A172 (cell line): ENCODE measurements at places on chromosomes 16 and 17.

- no peak for DNase-seq
These were observed 839.9 kb upstream of the CDH8 start for GRCh38 chr16:62876133-62876532.

DNA sequence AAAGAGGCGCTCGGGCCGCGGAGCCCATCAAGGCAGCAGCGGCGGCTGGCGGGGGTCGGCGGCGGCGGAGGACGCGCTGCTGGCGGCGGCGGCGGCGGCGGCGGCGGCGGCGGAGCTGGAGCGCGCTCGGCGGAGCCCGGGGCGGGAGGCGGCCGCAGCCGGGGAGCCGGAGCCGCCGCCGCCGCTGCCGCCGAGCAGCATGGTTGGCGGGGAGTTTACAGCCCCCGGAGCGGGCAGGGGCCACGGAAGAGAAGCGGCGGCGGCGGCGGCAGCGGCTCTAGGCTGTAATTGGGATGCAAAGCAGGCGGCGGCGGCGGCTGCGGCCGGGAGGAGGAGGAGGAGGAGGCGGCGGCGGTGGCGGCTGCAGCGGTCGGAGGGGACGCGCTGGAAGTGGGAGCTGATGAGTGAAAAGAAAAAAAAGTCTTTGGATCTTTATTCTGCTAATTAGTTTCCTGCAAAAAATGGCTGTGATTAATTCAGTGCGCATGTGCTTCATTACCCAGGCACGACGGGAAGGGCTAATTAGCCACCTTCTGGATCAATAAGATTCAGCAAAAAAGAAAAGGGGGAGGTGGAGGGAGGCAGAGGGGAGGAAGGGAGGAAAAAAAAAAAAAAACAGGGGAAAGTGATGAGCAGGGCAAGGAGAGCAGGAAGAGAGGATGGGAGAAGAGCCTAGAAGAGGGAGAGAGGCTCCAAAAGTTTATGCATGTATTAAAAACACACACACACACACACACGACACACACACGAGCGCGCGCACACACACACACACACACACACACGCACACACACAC, 10.9 kb upstream of the ZFHX3 start:
- no peak for DNase-seq

DNA sequence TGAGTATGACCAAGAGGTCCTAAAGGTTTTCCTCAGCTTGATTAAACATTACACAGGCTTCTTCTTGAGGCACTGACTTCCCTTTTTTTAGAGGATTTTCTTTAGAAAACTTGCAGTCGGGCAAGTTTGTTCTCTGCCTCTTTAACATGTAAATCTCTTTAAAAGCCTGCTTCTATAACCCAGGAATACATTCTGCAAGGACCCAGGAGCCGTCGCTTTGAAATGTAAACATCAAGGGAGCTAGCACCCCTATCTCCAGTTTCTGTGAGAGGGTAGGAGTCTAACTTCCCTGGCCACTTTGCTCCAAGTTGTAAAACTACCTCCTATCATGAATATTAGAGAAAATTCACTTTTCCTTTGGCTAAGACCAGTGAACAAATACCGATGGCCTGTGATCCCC, 201.5 kb upstream of the CPHXL start:
- DNase-seq = no peak

DNA sequence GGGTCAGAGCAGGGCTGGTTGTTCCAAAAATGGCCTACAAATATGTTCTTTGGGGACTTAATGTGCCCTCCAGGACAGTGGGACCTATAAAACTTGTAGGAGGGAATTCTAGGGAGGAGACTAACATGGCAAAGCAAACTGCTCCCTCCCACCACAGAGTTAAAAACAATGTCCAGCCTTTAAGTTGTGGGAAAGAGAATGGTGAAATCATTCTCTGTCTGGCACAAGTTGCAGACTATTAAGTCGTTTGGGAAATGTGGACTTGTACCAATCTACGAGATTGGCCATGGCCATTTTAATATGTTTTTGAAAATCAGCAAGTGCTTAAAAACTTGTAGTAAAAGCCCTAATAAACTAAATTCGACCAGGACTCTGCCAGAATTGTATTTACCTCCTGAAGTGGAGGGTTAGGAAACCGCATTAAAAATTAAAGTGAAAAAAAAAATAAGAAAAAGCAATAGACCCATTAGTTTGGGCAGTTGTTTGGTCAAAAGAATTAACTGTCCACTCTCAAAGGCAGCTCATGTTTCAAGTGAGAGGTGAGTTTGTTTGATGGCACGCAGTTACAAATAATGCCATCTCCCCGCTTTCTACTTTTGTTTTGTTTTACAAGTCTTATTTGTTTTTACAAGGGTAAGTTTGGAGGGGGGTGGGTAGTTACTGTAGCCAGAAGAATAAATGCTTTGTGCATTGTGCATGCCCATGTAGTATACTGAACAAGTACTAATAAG, 32.4 kb downstream of the ANKFN1 start:
- DNase-seq = no peak

GRCh38 chr16:31020536-31020935, 10.1 kb upstream of the STX1B start:
- DNase-seq = no peak

GRCh38 chr17:28918295-28918694, 15.4 kb upstream of the DHRS13 start:
- DNase-seq = no peak

DNA sequence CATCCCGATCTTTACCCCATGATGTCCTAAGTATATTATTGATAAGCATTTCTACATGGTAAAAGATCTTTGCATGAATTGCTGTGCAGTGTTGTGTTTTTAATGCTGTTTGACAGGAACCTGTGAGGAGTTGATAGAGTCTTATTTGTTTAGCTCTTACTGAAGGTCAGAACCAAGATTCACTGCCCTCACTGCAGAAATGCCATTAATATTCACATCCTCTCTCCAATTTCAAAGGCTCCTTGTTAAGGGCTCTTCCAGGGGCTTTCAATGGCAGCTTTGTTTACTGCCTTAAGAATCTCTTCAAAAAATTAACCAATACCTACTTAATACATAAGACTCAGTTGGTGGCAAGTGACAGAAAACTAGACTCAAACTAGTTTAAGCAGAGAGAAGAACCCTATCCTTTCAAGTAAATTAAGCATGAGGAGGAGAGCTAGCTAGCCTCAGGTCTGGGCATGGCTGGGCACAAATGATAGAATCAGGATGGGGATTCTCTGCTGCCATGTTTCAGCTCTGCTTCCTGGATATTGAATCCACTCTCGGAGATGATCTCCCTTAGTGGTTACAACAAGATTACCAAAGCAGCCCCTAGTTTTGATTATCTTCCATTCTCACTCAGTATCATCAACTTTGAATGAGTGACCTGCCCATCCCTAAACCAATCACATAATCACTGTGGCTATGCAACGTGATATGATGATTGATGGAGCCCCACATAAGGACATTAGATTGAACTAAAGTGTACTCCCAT, 311.8 kb downstream of the CDH11 start:
- no peak for DNase-seq

DNA sequence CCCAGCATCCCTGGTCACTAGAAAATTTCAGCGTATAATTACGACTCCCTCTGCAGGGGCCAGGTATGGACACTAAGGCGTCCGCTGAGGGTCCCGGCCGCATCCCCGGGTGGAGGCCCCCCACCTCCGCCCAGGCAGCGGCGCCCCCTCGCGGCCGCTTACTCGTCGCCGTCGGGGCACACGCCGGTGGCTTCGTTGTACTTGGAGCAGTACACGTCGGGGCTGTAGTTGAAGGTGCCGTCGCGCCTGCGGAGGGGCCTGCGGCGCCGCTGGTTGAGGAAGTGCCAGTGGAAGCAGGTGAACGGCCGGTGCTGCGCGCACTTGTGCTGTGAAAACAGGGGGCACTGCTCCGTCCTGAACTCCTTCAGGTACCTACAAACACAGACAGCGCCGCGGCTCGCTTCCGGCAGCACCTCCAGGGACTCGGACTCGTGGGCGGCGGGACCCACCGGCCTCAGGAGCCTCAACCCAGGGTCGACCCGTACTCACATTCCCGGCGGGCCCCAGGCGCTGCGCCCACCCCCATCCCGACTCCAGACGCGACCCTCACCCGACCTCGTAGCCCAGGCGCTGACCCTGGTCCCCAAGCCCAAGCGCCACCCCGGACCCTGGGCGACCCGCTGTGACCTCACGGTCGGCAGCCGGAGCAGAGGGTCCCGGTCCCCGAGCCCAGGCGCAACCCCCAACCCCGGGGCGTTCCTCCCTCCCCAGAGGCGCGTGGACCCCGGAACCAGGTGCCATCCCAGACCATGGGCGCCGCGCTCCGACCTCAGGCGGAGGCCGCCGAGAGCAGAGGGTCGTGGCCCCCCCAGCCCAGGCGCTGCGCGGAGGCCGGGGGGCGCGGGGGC, 596 bp downstream of the UNKL start:
- DNase-seq = no peak

- no peak for DNase-seq
These were observed 131.2 kb upstream of the NLRP1 start for GRCh38 chr17:5715478-5715877.

GRCh38 chr17:34499576-34499975, 79.8 kb upstream of the TMEM132E start:
- DNase-seq = peak; percentile 38

DNA sequence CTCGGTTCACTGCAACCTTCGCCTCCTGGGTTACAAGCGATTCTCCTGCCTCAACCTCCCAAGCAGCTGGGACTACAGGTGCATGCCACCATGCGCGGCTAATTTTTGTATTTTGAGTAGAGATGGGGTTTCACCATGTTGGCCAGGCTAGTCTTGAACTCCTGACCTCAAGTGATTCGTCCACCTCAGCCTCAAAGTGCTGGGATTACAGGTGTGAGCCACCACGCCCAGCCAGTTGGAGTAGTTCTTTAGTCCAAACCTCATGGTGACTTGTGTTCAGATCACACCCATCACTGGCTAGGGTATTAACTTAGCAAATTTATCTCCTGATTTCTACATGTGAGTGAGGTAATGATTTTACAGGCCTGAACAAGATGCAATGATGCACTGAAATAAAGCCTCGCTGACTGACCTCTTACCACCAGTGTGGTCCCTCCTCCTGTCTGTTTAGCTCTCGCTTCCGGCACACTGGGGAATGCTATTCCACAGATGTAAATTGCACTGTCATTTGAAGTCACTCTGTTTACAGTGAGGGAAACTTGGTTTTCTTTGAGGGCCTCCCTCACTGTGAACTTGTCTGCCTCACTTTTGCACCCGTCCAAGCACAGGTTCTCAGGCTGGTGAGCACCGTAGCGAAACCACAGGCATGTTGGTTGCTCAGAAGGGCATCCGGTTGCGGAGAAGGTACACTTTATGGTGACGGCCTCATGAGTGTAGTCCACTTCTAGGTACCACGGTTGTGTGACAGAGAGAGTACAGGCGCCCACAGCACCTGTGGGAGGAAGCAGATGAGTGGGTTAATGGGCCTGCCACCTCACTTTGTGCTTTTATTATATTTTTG, 5.5 kb downstream of the IGSF6 start:
- DNase-seq = no peak
